ENCODE measurements at places on chromosomes 2 and 18.

- DNase-seq = no peak
Observed at GRCh38 chr2:45141883-45142866, 132.9 kb upstream of the SIX2 start.

DNA sequence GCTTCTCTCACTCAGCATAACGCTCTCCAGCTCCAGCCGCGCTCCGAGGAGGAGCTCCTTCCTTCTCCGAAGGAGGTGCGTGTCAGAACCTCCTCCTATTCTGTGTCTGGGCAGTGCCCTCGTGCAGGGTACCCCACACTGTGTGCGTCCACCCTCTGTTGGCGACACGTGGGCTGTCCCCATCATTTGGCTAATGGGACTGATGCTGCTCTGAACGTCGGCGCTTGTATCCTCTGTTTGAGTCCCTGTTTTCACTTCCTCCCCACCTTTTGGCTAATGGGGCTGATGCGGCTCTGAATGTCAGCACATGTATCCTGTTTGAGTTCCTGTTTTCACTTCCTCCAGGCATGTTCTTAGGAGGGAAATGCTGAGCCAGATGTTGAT lies 22.2 kb downstream of the KCNG2 start:
- no peak for DNase-seq

DNA sequence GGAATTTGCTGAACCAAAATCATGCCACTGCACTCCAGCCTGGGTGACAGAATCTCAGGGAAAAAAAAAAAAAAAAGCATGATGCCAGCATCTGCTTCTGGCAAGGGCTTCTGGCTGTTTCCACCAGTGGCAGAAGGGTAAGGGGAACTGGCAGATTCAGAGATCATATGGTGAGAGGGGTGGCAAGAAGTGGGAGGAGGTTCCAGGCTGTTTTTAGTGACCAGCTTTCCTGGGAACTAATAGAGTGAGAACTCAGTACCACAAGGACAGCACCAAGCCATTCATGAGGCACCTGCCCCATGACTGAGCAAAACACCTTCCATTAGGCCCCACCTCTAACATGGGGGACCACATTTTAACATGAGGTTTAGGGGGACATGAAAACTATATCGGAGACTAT lies 18.4 kb upstream of the CLASP1 start:
- no peak for DNase-seq

DNA sequence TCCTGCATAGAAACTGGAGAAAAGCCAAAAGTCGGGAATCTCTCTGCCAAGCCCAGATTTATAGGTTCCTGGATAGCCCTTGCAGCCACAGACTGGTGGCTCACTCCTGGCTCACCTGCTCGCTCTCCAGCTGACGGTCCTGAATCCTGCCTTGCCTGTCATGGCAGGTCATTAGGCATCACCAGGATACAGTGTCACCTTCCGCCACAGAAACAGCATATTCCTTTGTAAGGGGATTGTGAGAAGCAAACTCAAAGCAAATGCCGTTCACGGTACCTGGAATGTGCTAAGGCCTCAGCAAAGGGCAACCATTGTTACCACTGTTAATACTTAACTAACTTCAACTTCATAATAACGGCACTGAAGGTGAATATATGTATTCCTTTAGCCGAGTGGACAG lies 57.1 kb upstream of the GPR45 start:
- no peak for DNase-seq

DNA sequence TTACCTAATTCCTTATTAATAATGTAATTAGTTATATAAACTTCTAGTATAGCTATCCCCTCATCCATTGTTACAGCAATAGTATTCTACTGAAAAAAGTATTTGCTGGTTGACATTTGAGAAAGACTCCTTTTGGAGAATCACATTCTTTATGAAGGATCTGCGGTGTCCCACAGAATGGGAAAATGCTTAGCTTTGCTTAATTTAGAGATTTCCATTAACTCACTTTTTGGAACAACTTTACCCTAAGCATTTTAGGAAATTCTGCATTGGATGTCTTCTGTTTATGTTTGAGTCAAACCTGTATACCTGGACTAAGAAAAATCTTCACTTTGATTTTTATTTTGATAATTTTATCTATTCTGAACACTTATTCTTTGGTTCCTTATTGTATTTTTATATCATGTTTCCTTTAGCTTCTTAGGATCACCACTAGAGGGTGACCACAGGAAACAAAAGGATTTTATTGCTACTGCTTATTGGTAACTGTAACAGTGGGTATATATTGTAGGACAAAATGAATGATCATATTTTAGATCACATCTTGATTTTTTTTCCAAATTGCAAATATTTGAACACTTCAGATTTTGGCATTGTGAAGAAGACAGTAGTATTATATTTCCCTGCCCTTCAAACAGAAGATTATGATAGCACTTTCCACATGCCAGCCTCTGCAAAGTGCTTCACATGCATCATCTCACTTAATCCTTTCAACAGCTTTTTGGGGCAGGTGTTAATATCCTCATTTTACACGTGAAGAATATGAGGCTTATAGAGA lies 79.6 kb downstream of the MIB1 start:
- no peak for DNase-seq

DNA sequence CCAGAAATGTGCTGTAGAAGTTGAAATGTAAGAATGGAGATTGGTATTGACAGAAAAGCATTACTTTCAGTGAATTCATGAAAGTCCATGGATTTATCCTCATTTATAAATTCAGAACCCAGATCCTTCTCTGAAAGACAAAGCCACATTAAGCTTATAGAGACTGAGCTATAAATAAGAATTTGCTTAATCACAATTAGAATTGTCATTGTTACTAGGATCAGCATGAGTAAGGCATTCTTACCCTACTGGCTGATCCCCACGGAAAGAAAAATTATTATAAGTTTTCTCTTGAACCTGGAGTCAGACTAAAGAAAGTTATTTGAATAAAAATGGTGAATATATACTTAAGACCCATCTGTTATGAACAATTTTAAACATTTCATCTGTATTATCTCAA lies 199.2 kb upstream of the DTNA start:
- DNase-seq = no peak

- no peak for DNase-seq
Observed at GRCh38 chr2:75094405-75094804, 104.9 kb downstream of the TACR1 start.

DNA sequence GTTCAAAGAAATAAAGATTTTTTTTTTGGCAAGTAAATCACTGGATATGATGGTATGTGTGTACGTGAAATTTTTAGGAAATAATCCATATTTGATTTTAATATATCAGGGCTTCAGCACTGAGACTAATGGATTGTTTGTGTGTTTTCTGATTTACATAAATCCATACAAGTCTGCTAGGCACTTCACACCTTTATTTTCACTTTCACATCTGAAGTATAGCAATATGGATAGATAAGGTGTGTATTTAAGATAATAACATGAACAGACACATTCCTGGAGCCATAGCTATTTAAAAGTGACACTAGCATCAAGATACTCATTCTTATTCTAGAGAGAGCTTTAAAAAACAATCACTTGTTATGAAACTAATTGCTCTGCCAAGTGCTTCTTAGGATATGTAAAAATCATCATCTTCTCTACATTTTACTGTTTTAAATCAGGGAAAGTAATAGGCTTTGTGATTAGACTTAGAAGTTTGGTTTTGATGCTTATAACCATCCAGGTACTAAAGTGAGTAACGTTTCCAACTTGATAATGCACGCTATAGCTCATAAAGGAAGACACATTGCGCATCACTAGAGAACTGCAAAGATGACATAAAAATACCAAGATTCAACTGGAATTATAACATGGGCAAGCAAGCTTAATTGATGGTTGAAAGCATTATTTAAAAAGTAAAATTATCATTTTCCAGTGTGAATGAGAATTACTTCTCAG lies 208.9 kb downstream of the ZEB2 start:
- DNase-seq = no peak

DNA sequence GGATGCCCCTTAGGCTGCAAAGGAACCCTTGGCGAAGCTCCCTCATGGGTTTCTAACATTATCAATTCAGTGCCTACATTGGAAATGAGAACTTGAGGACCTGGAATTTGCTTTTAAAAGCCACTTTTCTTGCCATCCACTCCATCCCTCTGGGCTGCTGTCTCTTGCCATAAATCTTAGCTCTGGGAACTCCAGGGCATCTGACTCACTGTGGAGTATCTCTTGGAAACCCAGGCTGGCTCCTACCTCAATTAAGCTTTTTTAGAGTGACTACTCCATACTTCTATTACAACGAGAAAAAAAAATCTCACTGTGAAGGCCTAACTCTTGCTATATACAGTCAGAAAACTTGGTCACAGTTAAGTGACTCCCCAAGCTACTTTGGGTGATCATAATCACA lies 227.2 kb upstream of the SETBP1 start:
- DNase-seq = no peak

- DNase-seq = no peak
Observed at GRCh38 chr2:17648581-17648980, 105.0 kb downstream of the SMC6 start.

DNA sequence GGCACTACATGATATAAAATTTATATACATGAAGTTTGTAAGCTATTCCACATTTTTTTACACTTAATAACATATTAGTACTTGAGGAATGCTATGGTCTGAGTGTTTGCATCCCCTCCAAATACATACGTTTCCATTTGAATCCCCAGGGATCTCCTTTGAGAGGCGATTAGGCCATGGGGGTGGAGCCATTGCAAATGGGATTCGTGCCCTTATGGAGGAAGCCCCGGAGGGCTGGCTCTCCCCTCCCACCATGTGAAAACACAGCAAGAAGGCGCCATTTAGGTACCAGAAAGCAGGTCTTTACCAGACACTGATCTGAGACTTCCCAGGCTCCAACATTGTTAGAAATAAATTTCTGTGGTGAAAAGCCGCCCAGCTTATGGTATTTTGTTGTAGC lies 20.8 kb upstream of the MBP start:
- DNase-seq = no peak

DNA sequence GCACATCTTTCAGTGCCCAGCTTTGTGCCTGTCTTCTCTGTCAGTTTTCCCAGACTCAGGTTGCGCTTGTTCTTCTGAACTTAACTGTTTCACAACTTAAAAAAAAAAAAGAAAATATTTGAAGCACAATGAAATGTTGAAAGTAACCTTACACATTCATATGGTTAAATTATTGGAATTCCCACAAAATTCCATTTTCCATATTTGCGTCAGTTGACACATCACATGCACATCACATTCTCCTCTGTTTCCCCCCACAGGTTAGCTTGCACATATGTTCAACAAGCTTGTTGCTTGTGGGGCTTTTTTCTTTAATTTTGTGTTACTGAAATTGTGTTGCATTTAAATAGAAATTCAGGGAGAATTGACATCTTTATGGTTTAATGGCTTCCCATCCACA lies 8.3 kb downstream of the MYO1B start:
- DNase-seq = no peak

- DNase-seq = no peak
Observed at GRCh38 chr2:127486247-127487058, 39.8 kb downstream of the IWS1 start.

- DNase-seq = no peak
Observed at GRCh38 chr18:40222776-40223175, 1732.3 kb upstream of the PIK3C3 start.

DNA sequence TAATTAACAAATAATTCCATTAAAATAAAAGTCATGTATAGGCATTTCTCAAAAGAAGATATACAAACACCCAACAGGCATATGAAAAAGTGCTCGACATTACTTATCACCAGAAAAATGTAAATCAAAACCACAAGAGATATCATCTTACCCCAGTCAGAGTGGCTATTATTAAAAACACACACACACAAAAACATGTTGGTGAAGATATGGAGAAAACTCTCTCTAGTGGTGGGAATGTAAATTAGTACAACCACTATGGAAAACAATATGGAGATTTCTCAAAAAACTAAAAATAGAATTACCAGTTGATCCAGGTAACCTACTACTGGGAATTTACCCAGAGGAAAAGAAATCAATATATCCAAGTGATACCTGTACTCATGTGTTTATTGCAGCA lies 966.3 kb upstream of the POU3F3 start:
- DNase-seq = no peak

DNA sequence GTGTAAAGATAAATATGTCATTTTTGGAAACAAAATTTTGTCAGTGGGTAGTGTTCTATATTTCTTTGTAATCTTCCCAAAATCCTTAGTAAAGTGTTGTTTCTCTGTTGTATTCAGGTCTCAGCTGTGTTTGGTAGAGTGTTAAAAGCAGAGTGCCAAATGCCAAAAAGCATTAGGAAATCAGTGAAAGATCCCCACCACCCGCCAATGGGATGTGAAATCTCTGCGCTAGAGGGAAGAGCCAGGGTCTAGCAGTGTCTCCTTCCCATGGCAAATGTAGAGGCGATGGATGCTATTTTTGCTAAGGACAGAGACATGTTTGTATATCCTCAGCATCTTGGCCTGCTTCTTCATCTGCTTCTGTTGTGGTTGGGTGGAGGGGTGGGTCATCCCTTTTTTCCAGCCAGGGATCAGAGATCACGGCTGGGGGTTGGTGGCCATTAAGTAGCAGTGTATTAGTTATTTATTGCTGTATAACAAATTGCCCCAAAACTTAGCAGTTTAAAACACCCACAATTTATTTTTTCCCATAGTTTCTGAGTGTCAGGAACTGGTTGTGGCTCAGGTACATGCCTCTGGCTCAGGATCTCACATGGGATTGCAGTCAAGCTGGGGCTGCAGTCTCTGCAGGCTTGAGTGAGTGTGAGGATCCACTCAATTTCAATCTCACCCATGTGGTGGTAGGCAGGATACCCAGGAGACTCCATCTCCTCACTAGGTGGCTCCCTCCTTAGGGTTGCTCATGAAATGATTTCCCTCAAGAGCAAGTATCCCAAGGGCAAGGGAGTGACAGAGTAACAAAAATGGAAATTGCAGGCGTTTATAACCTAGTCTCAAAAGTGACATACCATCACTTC lies 211.9 kb downstream of the MYCN start:
- no peak for DNase-seq

DNA sequence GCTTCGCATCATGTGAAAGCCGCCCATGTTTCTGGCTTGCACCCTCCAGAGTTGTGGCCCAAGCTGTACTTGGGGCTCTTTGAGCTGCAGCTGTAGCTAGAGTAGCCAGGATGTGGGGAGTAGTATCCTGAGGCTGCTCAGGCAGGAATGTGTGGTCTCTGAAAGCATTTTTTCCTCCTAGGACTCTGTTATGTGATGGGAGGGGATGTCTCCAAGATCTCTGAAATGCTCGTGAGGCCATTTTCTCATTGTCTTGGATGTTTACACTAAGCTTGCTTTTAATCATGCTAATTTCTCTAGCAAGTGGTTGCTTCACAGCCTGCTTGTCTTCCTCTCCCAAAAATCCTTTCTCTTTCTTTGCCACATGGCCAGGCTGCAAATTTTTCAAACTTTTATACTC lies 687.6 kb downstream of the DCDC2C start:
- no peak for DNase-seq

Data from T follicular helper cell (primary cell).